Fibroblast of the conjunctiva (primary cell): ENCODE measurements at places on chromosomes 7 and 10.
A peak's percentile ranks its signal among the peaks of the same experiment; 100 is the strongest.

GRCh38 chr7:45153233-45153632 lies 4.4 kb upstream of the RAMP3 start:
- no peak for DNase-seq

DNA sequence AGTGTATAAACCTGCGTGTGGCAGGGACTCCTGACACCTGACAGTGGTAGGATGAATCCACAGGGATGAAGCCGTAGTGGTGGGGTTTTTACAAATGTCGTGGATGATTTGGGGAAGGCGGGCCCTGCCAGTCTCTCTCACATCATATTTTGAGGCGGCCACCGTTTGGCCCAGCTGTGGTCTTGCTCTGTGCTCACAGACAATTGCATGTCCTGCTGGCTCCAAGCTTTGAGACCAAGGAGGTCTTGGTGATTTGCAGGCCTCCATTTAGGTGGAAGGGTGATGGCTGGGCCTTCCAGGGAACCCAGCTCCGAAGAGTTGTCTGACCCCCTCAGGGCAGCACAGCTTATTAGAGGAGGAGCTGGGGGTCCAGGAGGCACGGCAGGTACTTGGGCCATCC lies 151.1 kb upstream of the SHH start:
- no peak for DNase-seq

- DNase-seq: no peak
Measured at GRCh38 chr10:34464000-34464399, 351.1 kb downstream of the PARD3 start.

- no peak for DNase-seq
Measured at GRCh38 chr7:80413383-80413945, 98.4 kb downstream of the GNAT3 start.

GRCh38 chr7:2775785-2776184 lies 68.3 kb downstream of the GNA12 start:
- DNase-seq: no peak

DNA sequence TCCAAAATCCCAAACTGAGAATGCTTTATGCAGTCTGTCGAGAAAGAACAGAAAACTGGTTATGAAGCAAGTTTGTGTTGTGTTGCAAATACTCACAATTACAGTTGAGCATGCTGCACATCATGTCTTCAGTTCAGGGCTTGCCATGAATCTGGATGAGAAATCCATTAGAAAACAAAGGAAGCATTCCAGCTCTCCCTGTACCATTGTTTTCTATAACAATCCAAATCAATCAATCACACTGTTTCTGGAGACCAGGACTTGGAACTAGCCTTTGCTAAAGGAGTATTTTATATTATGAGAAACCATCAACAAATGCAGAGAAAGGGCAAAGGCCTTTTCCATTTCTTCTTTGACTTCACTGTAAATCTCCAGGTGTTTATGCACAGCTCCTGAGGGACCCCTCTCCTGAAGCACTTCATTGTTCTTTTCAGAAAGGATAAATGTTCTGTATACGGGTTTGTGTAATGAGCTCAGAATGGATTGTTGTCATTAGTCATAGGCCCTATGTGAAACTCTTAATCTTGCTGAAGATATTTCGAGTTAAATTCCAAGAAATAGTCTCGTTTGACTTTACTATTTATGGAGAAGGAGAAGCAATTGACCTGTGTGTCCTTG lies 364.7 kb upstream of the POM121L12 start:
- no peak for DNase-seq

DNA sequence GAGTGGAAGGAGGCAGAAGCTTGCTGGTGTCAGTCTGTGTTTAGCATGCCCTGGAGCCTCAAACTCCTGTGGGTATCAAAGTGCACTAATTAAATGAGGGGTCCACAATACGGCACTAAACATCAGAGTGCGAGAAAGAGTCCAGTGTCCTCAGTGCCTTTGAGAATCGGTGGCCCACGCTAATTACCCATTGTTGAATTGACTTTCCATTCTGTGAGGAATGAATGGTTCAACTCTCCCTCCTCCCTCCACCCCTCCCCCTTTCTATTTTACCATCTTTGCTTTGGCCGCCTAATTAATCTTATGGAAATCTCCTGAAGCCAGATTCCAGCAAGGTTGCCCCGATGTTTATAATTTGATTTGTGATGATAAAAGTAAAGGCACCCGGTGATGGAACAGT lies 217.8 kb downstream of the TFEC start:
- DNase-seq: no peak

DNA sequence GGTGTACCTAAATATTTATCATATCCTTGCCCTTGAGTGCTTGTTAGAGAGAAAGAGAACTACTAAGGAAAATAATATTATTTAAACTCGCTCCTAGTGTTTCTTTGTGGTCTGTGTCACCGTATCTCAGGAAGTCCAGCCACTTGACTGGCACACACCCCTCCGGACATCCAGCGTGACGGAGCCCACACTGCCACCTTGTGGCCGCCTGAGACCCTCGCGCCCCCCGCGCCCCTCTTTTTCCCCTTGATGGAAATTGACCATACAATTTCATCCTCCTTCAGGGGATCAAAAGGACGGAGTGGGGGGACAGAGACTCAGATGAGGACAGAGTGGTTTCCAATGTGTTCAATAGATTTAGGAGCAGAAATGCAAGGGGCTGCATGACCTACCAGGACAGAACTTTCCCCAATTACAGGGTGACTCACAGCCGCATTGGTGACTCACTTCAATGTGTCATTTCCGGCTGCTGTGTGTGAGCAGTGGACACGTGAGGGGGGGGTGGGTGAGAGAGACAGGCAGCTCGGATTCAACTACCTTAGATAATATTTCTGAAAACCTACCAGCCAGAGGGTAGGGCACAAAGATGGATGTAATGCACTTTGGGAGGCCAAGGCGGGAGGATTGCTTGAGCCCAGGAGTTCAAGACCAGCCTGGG lies 11.4 kb downstream of the SERPINE1 start:
- peak; percentile 94 for DNase-seq

GRCh38 chr7:28773423-28774145 lies 184.5 kb downstream of the TRIL start:
- DNase-seq: no peak

GRCh38 chr7:157087646-157088045 lies 51.1 kb upstream of the UBE3C start:
- DNase-seq: no peak

DNA sequence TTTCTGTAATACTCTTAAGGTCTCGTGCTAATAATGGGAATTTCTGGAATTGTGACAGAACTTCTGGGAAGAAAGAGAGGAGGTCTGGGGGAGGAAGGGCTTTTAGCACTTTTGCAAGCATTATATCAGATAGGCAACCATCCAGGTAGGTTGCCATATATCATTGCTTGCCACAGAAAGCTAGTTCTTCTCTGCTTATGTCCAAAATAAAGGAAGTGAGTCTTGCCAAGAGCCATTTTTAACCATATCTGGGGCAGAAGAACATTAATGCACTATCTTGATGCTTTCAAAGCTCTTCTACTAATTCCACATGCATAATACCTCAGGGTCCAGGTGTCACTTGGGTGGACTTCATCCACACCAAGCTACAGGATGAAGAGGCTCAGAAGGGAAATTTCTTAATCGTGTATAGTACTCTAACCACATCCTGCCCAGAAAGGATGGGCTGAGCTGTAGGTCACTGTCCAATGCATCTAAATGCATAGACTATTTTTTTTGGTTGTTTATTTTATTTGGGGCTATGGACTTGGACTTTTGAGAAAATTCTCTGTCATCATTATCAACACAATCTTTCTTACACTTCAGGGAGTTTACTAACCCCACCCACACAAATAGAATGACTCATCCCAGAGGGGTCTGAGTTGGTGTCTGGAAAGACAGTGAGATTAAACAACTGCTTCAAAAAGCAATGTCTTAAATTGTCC lies 68.9 kb upstream of the ADO start:
- DNase-seq: no peak

- no peak for DNase-seq
Measured at GRCh38 chr10:52752801-52753445, 19.7 kb downstream of the MBL2 start.

GRCh38 chr10:11145495-11145855 lies 127.8 kb downstream of the CELF2 start:
- DNase-seq: no peak

DNA sequence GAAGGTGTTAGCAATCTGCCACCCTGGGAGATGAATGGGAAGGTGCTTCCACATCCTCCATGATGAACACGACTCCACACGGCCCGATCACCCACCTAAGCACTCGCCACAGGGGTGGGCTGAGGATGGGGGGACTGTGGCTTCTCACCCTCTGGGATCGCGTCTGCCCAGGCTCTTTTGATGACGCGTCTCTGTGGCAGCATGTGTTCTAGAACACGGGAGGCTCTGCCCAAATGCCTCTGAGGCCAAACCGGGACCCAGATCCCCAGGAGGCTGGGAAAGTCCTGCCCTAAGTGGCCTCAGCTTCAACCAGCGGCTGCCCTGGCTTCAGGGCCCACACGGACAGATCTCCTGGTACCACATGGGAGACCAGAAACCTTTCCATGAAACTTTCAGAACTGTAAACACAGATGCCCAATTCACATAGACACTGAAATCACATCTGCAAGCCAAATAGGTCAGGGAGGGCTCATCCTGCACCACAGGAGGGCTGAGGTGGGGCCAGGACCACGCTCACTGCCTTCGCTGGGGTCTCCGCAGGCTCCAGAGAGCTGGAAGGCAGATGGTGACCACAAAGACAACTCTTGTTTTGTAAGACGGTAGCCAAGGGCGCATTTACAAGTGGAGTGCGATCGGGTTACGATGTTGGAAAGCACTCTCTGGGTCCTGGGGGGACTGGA lies 200.6 kb downstream of the PTPRN2 start:
- no peak for DNase-seq

- no peak for DNase-seq
Measured at GRCh38 chr10:74363727-74364126, 212.7 kb downstream of the ADK start.

GRCh38 chr7:100886142-100886935 lies 3.2 kb downstream of the UFSP1 start:
- no peak for DNase-seq

DNA sequence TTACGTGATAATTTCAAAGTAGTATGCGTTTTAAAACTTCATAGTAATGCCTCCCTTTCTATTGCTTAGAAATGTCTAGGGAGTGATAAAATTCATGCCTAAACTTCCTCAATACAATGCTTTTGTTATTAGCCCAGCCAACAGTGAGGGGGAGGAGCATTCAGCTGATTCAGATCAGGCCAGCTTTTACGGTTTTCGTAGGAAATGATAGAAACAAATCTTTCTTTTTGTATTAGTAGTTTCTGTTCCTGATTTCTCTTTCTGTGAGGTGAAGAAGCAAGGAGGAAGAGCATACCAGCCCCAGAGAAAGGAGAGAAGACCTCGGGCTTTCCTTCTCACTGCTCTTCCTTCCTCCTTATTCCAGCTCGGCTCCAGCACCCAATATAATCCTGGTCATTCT lies 35.2 kb upstream of the ITPRID1 start:
- no peak for DNase-seq

- DNase-seq: no peak
Measured at GRCh38 chr10:8618834-8619233, 564.3 kb downstream of the GATA3 start.

GRCh38 chr10:99966306-99966705 lies 43.4 kb downstream of the DNMBP start:
- DNase-seq: no peak

GRCh38 chr7:26608402-26608801 lies 256.0 kb downstream of the SKAP2 start:
- no peak for DNase-seq

GRCh38 chr7:101537205-101537604 lies 91.9 kb downstream of the MYL10 start:
- no peak for DNase-seq

GRCh38 chr7:27685209-27685608 lies 22.5 kb upstream of the HIBADH start:
- DNase-seq: no peak

DNA sequence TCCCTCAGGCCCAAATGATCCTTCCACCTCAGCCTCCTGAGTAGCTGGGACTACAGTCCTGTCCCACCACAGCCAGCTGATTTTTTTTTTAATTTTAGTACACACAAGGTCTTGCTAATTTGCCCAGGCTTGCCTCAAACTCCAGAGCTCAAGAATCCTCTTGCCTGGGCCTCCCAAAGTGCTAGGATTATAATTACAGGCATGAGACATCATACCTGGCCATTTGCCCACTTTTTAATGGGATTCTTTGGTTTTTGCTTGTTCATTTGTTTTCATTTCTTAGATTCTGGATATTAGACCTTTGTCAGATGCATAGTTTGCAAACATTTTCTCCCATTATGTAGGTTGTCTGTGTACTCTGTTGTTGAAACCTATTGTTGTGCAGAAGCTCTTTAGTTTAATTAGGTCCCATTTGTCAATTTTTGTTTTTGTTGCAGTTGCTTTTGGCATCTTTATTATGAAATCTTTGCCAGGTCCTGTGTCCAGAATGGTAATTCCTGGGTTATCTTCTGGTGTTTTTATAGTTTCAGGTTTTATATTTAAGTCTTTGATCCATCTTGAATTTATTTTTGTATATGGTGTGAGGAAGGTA lies 95.2 kb downstream of the GLCCI1 start:
- DNase-seq: no peak

DNA sequence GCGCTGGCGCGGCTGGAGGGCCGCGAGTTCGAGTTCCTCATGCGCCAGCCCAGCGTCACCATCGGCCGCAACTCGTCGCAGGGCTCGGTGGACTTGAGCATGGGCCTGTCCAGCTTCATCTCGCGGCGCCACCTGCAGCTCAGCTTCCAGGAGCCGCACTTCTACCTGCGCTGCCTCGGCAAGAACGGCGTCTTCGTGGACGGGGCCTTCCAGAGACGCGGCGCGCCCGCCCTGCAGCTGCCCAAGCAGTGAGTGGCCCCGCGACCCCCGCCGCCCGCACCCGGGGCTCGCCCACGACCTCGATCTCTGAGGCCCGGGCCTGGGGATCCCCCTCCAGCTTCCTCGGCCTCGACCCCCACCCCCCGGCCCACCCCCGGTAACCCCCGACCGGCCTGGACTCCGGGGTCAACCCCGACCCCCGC lies 537 bp downstream of the FOXK1 start:
- DNase-seq: no peak

DNA sequence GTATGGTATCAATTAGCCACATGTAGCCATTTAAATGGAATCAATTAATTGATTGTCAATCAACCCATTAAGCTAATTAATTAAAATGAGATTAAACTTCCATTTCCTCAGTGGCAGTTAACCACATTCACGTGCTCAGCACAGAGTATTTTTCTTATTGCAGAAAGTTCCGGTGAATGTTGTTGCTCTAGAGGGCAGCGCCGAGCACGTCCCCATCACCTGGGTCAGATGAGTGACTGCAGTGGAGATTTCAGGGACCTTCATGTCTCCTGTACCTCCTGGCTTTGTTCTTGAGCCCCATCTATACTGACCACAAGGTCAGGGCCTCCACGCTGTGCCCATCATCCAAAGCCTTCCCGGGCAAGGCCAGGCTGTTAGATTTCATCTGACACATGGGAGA lies 168.8 kb upstream of the MKI67 start:
- no peak for DNase-seq

- no peak for DNase-seq
Measured at GRCh38 chr7:3041986-3042675, 1.5 kb downstream of the CARD11 start.

DNA sequence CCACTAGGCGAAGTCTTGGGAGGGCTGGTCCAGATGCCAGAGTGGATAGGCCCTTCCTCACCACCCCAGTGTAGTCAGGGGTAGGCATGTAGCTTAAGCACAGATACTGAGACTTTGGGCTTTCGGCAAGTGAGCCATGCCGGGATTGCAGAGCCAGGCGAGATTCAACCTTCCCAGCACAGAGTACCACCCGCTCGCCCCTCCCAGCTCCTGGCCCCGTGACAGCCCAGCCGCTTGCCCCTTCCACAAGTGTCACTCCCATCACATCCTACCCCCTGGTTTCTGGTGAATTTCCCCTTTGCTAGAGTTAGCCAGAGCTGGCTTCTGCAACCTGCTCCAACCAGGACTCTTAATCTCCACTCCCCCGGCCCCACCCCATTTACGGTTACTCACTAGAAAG lies 56.9 kb downstream of the ARHGAP22 start:
- no peak for DNase-seq
